KBM-7 (cell line): ENCODE measurements at places on chromosomes 6 and 20.

DNA sequence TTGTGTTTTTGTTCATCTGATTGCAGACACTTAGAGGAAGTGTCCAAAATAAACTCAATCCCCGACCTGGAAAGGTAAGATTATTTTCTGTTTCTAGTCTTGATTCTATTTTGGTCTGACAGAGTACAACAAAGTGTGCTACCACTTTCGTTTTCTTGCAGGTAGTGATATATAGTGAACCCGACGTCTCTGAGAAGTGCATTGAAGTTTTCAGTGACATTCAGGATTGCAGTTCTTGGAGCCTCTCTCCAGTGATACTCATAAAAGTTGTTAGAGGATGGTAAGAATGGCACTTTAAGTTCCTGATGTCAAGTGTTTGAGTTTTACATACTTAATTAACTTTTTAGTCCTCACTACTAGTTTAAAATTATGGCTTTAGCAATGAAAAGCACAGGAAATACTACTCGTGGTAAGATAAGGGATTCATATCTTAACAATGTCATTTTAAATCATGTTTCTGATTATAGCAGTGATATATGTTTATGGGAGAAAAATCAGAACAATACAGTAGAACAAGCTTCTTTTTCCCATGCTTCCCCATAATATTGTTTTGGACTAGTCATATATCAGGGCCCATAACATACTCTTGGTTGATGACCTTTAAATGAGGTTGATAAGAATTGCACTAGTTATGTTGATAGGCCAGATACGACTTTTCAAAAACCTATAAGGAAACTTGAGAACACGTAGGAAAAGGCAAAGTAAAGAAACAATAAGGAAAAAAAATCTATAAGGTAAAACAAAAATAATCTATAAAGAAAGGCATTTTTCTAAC, 104.0 kb downstream of the RTN4IP1 start:
- DNase-seq, result no peak

DNA sequence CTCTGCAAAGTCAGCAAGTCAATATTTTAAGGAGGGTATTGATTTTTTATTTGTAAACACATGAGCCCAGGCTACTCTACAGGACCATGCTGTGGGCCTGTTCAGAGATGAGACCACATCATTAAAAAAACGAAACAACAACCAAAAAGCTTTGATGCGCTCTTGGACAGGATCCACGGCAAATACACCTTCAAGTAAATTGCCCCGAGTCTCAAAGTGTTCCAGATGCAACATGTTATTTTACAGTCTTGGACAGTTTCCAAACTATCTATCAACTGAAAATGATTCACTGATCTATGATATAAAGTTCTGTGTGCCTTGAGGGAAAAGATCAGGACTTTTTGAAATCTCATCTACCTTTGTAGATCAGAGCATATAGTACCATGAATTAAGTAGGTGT, 25.8 kb upstream of the CARMIL1 start:
- DNase-seq, result no peak

DNA sequence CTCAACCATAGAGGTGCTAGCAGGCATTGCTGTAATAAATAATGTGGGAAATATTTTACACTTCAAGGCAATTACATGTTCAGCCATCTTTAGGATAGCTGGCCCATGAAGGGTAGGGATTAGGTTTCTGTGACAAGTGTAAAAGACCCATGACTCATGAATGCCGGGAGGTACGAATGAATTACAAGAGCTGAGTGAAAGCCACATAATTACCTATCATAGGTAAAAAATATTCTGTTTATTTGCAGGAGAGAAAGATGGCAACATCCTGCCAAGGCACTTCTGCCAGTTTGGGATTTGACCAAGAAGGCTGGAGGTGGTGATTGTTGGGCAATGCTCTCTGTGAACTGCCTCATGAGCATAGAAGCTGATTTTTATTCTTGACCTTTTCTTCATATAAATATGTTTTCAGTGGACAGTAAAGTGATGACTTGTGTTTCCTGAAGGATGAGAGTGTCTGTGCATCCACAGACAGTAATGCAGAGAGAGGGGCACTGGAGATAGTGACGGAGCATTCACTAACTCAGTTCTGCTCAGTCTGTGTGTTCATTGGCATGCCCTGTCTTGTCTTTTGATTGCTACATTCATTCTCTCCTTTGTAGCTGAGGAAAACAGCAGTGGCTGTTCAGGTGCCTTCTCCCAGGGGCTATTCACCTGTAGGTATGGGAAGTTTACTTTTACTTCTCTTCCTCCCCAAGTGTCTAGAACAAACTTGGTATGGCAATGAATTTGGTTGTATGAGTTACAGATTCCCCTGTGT, 481.1 kb downstream of the TFAP2B start:
- no peak for DNase-seq

GRCh38 chr20:4905613-4906012, 95.7 kb downstream of the SLC23A2 start:
- DNase-seq, result no peak

DNA sequence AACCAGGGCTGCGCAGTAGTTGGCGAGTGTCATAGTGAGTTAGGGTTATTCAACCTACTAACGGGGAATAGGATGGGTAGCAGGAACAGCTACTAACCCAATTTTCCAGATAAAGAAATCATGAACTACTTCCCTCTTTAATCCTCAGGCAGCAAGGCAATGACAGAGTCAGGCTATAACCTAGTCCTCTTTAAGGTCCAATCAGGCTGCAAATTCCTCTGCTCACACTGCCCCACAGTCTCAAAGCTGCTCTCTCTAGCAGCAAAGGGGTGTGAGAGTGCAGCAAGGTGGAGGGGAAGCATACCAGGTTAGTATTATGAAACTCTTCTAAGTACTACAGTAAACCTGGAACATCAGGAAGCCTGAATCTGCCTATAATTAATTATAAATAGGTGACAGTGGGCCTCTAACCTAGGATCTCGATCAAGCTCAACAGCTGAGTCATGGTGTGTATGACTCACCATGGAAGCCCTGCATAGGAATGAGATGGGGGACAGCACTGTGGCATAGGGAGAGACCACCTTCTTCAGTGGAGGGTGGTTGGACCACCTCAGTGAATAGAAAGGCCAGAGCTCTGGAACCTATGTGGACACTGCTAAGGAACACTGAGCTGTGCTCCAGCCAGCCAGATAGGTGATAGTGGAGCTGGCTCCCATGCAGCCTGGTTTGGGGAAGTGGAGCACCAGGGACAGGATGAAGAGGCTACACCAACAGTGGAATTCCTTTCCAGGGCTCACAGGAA, 7.9 kb downstream of the PEX6 start:
- DNase-seq, result peak; percentile 26

DNA sequence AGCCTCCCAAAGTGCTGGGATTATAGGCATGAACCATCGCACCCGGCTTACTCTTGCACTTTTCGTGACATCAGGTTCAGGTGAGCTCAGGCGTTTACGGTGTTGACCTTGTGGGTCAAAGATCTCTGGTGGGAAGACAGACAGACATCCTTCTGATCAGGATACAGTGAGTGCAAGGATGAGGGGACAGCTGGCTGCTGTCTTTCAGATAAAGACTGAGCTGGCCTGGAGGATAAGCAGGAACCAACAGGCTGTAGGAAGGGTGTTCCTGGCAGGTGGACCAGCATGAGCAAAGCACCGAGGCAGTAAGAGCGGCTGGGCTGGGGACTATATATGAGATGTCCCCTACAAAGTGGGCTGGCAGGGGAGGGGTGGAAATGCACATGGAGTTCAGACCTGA, 11.1 kb upstream of the GTSF1L start:
- DNase-seq, result no peak

DNA sequence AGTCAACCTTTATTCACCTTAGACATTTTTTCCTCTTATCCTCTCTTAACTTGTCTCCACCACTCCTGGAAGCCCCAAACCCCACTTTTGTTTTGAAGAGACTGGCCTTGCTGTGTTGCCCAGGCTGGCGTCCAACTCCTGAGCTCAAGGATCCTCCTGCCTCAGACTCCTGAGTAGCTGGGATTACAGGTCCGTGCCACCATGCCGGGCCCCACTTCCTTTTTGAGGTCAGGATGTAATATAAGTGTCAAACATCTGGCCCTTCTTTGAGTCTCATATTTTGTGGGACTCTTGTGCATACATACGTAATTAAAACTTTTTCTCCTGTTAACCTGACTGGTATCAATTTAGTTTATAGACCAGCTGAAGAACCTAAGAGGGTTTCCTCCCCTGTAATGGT, 1.4 kb upstream of the CDK19 start:
- DNase-seq, result peak; percentile 75

GRCh38 chr6:108518714-108519576, 41.8 kb upstream of the FOXO3 start:
- peak; percentile 56 for DNase-seq

DNA sequence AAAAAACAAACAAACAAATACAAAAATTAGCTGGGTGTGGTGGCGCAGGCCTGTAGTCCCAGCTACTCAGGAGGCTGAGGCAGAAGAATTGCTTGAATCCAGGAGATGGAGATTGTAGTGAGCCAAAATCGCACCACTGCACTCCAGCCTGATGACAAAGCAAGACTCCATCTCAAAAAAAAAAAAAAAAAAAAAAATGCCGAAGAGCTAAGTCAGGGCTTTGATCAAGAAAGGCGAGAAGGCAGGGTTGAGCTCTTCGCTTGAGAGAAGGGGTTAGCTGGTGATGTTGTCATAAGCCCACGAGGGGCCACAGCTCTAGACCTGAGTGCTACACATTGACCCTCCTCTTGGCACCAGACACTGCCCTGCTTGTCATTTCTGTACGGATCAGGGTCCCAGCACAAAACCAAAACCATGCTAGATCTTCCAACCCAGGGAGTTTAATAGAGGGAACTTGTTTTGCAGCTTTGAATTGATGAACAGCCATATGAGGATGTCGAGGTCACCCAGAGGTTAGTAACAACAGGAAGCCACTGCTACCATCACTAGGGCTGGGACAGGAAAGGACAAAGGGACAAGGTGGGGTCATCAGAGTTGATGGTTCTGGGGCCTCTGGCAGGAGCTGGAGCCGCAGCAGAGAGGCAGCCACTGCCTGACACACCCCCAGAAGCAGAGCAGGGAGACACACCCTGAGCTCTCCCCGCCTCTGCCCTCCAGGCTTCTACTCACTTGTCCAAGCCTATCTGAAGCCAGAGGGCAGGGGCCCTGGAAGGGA, 122.7 kb downstream of the SNX5 start:
- no peak for DNase-seq

- DNase-seq, result peak; percentile 31
These were observed 33.2 kb downstream of the RANBP9 start for GRCh38 chr6:13678255-13678983.

DNA sequence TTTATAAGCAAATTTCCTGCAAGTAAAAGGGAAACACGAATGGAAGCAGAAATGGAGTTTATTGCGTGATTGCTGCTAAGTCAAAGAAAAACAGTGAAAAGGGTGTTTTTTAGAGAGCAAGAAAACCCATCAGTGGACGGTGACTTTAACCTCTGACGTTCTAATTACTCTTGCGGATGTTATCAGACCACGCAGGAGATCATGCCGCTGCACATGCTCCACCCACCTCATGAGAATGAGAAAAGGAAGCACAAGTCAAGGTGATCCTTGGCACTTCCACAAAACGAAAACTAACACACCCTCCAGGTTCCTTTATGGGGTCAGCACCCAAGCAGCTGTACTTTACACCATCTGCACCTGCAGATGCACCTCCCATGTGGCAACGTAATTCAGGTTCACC, 45.0 kb downstream of the LYRM4 start:
- no peak for DNase-seq

- DNase-seq, result no peak
These were observed 256.0 kb downstream of the LY86 start for GRCh38 chr6:6844530-6844929.

DNA sequence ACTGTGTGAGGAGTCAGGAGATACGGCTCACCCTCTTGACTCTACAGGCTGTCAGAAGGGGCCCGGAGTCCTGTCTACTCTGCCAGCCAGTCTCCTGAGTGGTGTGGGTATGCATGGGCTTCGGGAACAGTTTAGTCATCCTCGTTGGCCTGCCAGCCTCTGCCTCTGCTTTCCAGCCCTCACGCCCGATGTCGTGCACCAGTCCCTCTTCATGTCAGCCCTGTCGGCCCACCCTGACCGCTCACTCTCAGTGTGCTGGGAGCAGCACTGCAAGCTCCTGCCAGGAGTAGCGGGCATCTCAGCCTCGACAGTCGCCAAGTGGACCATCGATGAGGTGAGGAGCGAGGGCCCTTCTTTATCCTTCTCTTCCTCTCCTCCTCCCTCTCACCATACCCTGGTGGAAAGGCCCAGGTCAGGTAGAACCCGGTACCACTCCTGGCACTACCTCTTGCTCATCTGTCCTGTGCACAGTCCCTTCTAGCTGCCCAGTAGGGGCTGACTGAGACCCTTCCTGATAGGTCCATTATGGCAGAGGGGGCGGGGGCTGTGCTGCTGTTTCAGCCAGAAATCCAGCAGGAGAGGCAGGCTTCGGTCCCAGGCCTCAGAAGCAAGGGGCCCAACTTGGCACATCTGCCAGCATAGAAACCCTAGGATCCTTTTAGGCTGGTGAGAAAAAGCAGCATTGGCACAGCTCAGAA, 18.7 kb upstream of the SGK2 start:
- DNase-seq, result no peak

- no peak for DNase-seq
These were observed 9.2 kb downstream of the HSPA1B start for GRCh38 chr6:31836474-31837368.

DNA sequence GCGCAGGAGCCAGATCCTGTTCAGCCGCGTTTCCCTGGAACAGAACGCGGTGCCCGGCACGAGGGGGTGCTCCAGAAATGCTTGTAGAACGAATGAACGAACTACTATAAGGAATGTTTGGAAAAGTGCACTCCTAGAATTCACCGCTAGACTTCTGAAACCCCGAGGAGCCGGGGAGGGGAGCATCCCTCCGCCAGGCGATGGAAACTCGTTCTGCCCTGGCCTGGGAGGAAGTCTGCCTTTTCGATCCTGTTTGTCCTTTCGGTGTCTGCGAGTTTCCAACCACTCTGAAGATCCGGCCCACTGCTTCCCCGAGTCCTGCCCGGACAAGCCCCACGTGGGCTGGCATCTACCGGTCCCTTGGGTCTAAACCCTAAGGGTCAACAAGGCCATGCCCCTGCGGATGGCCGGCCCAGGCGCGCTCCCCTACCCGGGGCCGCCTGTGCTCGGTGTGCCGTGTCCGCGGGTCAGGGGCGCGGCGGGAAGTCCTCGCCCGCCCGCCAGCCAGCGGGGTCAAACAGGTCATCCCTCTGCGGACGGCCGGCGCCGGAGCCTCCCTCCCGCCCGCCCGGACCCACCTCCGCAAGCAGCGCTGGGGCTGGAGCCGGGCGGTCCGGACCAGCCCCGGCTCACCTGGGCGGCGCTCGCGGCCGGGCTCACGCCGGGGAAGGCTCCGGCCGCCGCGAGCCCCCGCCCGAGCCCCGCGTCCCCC, 526 bp downstream of the SULF2 start:
- peak; percentile 16 for DNase-seq

GRCh38 chr6:43766500-43766853, 3.5 kb upstream of the VEGFA start:
- no peak for DNase-seq

- DNase-seq, result no peak
These were observed 64.5 kb upstream of the SLC22A1 start for GRCh38 chr6:160057080-160057479.

- DNase-seq, result no peak
These were observed 119.1 kb upstream of the SLC2A12 start for GRCh38 chr6:134171517-134171916.

DNA sequence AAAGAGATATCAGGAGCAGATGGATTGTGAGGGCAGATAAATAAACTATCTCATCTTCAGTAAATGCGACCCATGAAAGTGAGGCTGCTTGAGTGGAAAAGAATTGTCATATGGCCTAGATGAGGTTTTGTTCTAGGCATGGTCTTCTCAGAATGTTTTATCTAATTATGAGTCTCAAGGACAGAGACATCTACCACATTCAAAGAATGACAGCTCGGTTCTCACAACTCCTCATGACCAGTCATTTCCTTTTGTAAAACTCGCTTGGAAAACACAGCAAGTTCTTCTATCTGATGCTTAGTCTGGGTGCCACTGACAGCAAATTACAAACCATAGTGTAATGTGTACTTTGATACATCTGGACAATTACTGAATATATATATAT, 140.5 kb downstream of the CCDC170 start:
- DNase-seq, result no peak
